ENCODE measurements at places on chromosomes 2 and 18. TPM values are rescaled to one million over a fixed set of nuclear protein-coding genes. Genes with fewer than 3 reads are reported as not detected.

Gene SPP2
- total RNA-seq = not detected

DNA sequence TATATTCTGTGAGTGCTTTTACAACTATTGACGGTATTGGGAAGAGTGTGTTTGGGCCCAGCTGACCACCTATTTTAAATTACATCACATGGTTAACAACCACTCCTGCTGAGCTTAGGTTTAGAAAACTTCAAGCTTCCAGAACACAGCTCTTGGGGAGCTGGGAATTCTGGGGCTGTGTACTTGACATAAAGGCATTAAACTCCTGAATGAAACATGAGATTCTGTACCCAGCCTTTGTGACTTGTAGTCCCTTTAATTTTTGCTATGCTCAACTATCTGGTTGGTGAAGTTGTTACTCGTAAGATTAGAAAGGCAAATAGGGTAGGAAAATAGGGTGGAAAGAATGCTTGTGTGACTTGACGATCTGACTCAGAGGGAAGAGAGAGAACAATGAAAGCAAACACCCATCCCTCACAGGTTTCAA, 66.9 kb downstream of the LTBP1 start:
- DNase-seq = no peak

- no peak for DNase-seq
Observed at GRCh38 chr2:64283641-64284361, 139.6 kb upstream of the PELI1 start.

GRCh38 chr2:32773448-32773808, 145.6 kb downstream of the TTC27 start:
- DNase-seq = no peak

- DNase-seq = no peak
Observed at GRCh38 chr2:69629921-69630608, 13.5 kb downstream of the AAK1 start.

DNA sequence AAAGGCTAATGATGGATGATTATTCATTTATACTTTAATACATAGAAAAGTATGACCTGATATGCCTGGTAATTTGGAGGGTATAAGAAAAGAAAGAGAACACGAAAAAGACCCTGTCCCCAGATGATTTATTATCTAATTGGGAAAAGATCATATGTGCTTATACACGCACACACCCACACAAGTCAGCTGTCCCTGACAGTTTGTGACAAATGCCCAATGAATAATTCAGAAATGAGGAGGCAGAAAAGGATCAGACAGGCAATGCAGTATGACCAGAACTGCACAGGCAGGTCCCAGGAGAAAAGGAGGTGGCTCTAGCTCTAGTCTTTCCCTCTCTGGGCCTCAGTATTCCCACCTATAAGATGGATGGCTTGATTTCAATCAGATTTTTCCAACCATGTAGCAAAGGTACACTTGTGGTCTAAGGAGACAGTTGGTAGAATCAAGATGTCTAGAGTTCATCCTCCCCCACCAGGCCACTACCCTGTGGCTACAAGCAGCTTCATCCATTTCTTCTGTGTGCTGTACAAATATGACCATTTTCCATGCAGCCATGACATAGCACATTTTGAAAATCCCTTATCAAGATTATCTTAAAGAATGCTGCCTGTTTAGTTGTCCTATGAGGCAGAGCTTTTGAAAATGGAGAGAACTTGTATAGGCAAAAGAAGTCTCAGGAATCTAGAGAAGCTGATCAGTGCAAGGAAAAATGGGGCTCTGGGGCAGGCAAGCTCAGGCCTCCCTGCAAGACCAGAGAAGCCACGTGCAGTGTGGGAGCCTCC, 19.7 kb downstream of the CYRIA start:
- DNase-seq = no peak

- DNase-seq = no peak
Observed at GRCh38 chr18:48573632-48574283, 34.9 kb downstream of the CTIF start.

DNA sequence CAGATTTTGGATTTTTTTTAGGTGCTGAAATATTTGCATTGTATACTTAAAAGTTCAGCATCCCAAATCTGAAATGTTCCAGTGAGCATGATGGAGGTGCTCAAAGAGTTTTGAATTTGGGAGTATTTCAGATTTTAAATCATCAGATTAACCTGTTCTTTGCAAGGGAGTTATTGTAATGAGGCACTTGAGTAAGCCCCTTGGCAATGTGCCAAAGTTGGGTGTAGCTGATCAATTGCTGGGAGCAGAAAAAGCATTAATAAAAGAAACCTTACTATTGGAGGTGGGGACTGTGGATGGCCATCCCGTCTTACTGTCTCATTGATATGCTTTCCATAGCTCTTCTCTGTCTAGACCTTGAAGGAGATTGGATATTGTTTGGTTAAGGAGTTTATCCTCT, 28.3 kb downstream of the MALT1 start:
- DNase-seq = no peak

DNA sequence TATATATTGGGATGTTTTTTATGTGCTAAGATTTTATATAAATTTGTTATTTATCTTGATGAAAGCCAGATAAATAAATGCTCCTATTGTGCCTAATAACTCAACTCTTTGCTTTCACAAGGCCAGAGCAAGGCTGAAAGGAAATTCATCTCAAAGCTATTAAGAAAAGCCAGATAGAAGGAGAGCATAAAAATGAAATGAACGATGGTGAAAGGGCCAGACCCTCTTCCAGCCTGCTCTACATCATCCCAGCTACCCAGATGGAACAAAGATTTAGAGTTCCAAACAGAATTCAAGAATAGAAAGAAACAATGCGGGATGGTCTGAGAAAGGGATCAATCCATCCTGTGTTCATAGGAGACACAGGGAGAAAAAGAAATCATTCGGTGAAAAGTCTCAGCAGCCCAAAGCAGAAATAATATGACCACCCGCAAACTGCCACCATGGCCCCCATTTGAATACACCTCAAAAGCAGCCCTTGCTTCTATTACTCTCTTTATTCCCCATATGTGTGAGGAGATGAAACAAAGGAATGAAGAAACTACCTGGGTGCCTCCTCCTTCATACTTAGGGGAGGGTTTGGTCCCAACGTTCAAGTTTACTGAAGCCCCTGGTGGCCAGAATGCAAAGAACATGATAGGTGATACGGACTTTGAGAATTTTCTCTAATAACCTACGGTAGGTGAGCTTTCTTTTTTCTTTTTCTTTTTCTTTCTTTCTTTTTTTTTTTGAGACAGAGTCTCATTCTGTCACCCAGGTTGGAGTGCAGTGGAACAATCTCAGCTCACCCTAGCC, 110.1 kb upstream of the FBXO11 start:
- no peak for DNase-seq

GRCh38 chr18:9862686-9863085, 23.1 kb upstream of the TXNDC2 start:
- DNase-seq = no peak
